ENCODE measurements at places on chromosomes 11 and 22.
A peak's percentile ranks its signal among the peaks of the same experiment; 100 is the strongest.

DNA sequence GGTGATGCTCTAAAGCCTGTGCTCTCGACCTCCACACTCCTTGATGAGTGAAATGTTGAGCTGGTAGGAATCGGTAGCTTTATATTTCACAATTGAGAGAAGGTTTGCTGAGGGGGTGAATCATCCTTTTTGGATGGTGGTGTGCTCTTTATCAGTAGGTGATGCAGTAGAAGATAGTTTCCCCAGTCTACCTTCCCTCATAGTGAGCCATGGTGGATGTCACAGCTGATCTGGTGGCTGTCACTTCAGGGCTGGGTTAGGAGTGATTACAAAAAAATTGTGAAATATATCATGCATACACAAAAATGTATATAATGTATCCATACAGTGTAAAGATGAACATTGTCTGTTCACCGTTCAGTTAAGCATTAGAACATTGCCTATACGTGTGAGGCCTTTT is 105.3 kb downstream of the GRAMD1B start:
- DNase-seq = no peak

GRCh38 chr11:59801160-59801706 is 9.3 kb downstream of the MRPL16 start:
- no peak for DNase-seq

DNA sequence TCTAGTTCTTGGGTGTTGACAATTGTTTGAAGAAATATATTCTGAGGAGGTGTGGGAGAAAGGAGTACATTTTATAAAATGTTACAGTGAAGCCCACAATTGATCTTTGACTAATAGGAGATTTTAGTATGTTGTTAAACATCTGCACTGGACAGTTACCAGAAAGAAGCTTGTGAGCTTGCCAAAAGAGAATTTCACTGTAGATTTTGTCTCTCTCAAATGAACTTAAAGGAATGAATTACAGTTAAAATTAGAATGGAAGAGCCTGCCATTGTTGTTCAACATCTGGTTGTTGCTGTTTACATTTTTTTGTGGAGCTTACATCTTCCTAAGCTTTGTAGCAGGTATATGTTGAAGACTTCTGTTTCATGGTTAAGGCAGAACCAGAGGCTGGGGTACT is 620.5 kb upstream of the CCDC179 start:
- DNase-seq = no peak

GRCh38 chr11:35629914-35630313 is 11.7 kb downstream of the FJX1 start:
- DNase-seq = no peak

GRCh38 chr22:38075105-38075825 is 8.7 kb downstream of the SLC16A8 start:
- DNase-seq = no peak

GRCh38 chr22:36156515-36157419 is 3.8 kb downstream of the APOL3 start:
- no peak for DNase-seq

GRCh38 chr22:48085901-48086645 is 1323.6 kb downstream of the TBC1D22A start:
- no peak for DNase-seq

DNA sequence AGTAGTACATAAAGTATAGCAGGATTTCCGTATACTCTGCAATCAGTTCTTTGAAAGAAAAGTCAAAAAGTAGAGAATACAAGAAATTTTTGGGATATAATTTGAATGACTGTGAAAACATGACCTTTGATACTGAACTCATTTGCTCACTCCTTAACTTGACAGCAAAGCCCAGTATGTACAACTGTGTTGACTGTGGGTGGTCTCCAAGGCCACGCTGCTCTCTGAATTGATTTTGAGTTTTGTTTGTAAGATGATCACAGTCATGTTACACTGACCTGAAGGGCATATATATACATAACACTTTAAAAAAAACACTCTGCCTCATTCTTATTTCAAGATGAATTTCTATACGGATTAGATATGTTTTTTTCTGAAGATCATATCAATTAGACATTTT is 9.5 kb upstream of the AMOTL1 start:
- peak; percentile 36 for DNase-seq

DNA sequence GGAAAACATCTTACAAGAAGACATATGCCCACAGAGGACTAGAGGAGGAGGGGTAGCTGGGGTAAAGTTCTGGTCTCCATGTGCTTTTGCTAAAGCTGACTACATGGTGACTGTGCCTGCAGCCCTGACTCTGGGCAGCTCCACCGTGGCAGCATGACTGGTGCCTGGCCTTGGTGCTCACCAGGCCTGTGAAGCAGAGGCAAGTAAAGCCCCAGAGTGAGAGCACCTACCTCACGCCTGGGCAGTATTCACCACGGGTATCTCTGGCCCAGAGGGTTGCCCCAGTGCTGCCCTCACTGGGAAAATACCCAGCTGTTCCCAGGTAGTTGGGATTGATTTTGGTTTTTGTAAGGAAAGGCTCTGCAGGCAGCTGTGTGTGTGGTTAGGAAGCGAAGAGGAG is 78.3 kb downstream of the CTTN start:
- no peak for DNase-seq

DNA sequence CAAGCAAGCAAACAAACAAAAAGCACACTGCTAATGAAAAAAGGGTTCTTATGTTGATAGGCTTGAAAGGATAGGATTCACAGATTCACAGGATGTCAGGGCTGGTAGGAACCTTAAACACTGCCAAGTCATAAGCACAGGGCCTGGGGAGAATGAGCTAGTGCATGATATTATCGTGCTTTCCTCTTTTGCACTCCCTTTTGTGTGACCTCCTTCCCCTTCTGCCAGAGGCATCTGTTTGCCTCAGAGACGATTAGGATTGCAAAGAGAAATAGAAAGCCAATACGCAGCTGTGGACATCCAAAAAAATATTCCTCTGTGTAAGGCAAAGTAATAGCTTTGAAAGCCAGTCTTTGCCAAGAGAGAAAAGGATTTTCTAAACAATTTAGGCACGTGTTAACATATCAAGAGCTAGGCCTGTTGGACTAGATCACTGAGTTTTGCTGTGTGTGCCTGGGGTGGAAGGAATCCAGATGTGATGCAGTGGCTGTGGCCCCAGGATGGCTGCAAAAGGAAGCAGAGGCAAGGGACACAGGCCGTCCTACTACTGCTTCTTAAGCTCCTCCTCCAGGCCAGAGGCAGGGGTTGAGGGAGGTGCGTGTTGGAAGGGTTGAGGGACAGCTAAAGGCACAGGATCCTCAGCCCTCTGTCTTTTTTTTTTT is 30.6 kb downstream of the MCHR1 start:
- DNase-seq = no peak

- no peak for DNase-seq
These were observed 19.5 kb downstream of the TAB1 start for GRCh38 chr22:39419096-39419495.

Measured in NCI-H146 (cell line).